Hematopoietic multipotent progenitor cell (in vitro differentiated cells): ENCODE measurements at places on chromosomes 13 and 19.

DNA sequence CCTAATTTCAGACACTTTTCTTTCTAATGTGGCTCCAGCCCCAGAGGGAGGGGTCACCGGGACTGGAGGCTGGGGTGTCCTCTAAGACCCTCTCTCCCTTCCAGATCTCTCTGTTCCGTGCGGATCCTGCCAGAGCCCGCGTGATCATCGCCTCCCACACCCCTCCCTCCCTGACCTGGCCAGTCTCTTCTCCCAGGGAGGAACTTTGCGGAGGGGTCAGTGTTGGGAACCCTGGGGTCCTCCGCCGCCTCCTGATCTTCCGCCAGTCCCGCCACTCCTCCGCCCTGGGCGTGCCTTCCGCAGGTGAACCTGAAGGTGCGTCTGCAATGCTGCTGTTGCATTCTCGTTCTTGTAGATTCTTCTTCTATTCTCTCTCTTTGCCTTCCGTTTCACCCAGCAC, 9.1 kb downstream of the SOX21 start:
- no peak for DNase-seq

DNA sequence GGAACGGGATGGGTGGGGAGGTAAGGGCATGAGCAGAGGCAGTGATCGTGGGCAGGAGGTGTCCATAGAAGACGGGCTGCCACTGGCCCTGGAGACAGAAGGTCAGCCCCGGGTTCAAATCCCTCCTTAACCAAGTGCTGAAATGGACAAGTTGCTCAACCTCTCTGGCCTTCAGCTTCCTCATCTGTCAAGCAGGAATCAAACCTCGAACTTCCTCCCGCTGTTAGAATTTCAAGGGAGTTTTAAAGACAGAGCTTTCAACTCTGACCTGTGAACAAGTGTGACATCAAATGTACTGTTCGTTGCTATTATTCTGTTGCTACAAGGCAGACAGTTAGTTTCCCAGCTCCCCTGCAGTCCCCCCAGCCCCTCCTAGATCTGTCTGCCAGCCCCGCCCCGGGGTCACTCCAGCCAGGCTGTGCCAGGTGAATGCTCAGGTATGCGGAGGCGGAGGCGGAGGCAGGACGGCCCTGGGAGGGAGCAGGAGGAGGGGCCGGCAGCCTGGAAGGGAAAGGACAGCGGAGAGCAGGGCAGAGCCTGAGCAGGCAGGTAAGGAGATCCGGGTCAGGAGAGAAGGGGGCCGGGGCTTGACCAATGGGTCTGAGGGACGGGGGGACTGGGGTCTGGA, at the start of gene EPS8L1:
Gene EPS8L1 (plus strand): TSS at position 499 of the 628 bp plus-strand sequence. CDS start 576 bp downstream, outside the sequence.
- no peak for DNase-seq

- peak; percentile 14 for DNase-seq
These were observed 70.5 kb downstream of the GJA3 start for GRCh38 chr13:20090349-20090748.

DNA sequence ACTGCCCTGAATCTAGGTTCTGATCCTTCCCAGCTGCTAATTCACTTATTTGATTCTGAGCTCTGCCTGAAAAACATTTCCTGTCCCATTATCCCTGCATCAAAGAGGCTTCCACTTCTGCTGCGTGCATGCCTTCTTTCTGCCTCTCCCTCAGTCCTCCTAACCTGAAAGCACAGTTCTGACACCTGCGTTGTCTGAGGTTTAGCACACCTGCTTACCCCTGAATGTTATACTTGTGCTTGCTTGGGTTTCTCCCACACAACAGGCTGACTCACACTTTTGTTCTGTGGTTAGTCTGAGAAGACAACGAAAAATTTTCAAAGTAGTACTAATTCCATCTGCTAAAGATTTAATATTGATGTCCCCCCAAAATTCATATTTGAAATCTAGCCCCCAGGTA, 3.1 kb upstream of the SOHLH2 start:
- no peak for DNase-seq
